ENCODE measurements at places on chromosomes 2 and 18.

- no peak for DNase-seq
Measured at GRCh38 chr2:120786038-120786960, 50.6 kb downstream of the GLI2 start.

DNA sequence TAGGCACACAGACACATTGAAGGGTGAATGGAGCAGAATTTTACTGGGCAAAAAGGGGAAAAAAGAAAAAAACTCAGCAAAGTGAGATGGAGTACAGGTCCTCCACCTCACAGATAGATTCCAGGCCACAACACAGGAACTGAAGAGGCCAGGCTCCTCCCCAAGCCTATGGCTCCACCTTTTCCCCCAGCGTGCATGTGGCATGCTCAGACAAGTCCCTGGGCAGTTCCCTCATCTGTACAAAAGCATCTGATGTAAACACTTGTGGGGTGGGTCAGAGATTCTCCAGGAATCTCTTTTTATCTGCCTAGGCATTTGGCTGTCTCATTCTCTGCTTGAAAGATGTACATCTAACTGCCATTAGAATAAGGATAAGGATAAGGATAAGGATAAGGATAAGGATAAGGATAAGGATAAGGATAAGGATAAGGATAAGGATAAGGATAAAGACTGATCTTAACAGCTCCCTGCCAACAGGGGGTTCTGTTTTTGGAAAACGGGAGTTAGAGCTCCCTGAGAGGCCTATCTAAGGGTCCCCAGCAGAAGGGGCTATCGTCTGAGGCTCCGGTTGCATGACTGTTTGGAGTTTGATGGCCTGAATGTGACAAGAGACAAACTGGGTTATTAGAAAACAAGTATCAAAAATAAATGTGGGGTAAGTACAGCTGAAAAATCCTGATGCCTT, 17.2 kb upstream of the ASXL3 start:
- DNase-seq, result no peak

DNA sequence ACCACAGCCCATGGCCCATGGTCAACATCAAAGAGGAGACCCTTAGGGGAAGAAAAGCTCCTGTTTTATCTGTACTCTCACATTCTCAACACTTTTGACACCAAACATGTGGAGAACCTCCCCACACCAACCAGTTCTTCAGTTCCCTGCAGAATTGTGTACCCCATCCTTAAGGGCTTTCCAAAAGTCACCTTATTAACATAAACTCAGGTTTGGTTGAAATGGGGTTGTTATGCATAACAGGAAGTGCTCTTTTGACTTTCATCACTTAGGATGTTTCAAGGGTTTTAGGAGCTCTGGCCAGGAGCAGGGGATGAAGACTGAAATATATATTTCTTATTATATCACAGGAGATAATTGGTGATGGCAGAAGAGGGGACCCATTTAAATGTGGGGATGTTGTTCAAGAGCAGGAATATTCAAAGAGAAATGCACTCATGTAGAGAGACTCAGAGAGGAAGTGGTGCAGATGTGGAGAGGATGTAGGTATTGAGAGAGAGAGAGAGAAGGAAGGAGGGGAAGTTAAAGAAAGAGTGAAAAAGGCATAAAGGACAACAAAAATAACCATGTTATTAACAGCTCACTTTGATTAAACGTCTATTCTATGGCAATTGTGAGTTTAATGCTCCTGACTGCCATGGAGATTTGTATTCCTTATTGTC, 35.2 kb downstream of the SP140L start:
- no peak for DNase-seq

DNA sequence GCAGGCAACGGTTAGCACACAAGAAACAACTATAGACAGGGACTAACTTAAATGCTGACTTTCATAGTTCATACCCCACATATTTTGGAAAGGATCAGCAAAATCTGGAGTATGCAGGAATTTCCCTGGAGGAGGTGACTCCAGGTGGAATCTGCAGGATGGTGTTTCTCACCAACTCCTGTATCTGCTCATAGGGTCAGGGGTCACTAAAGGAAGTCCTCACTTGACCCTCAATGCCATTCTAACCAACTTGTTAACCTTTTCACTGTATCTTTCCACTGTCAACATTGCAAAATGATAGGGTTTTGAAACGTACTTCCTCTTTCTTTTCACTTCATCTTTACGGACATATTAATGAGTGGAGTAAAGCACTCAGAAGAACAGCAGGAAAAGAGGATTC, 207.0 kb upstream of the CXCR4 start:
- DNase-seq, result no peak

DNA sequence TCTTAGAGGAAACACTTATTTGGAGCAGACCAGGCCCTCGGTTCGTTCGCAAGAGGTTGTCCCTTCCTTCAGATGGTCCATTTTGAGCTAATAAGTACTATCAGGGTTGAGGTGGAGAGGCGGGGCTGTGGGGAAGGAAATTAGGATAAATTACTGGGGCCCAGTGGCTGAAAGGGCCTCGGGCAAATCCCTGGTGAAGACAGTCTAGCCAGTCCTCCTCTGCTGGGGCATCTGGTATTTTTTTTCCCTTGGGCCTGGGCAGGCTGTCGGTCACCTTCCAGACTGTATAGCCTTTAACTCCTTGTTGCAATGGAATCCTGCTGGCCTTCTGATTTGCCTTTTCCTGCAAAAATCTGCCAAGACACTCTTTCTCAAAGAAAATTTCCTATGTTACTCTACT, 1.7 kb upstream of the MYO3B start:
- DNase-seq, result no peak

GRCh38 chr2:239948100-239948881, 76.9 kb downstream of the NDUFA10 start:
- no peak for DNase-seq

Measured in CD4-positive, alpha-beta T cell treated with Interleukin-6 for 4 hours (primary cell).